ENCODE measurements at places on chromosomes 2 and 18.

GRCh38 chr2:234880551-234881211, 71.1 kb upstream of the SH3BP4 start:
- peak; percentile 8 for DNase-seq

DNA sequence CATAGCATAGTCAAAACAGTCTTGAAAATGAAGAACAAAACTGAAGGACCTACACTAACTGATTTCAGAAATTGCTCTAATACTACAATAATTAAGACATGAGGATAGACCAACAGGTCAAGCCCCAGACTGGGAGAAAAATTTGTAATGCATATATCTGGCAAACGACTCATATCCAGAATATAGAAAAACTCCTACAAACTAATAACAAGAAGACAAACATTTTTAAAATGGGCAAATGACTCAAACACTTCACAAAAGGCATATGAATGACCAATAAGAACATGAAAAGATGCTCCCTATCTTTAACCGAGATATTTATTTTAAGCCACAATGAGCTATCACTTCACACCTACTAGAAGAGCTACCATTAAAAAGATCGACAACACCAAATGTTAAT, 14.2 kb downstream of the TGFBRAP1 start:
- DNase-seq: no peak

- DNase-seq: no peak
These were observed 125.8 kb upstream of the ZNF804A start for GRCh38 chr2:184472481-184472880.

GRCh38 chr2:105712166-105712915, 32.4 kb upstream of the NCK2 start:
- DNase-seq: peak; percentile 49

DNA sequence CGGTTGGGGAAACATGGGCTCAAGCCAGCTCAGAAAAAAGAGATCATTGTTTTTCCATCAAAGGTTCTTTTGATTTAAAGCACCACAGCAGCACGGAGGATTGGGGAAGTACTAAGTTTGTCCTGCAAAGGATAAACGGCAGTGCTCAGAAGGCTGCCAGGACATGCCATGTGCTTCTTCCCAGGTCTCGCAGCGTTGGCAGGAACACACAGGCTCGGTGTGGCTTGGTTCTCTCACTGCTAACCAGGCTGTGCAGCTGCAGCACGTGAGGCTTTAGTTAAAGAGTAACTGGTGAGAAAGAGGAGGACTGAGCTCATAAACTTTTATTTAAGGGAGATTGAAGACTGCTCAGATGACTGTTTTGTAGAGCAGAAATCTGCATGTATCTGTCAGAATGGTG, 264.3 kb downstream of the TSN start:
- peak; percentile 89 for DNase-seq

- DNase-seq: peak; percentile 75
These were observed 243.5 kb downstream of the ASXL3 start for GRCh38 chr18:33821503-33821902.

DNA sequence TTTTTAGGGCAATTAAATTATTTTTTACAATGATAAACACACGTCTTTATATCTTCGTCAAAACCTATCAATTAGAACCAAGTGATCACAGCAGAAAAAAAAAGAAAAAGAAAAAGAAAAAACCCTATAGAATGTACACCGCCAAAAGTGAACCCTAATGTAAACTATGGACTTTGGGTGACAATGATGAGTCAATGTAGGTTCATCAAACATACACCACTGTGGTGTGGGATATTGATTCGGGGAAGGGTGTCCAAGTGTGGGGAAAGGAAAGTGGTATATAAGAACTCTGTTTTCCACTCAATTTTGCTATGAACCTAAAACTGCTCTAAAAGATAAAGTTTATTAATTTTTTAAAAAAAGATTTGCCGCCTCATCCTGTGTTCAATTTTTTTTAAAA, 85.1 kb downstream of the DYNC1I2 start:
- DNase-seq: no peak

- no peak for DNase-seq
These were observed 374.6 kb downstream of the IRS1 start for GRCh38 chr2:226424971-226425370.

DNA sequence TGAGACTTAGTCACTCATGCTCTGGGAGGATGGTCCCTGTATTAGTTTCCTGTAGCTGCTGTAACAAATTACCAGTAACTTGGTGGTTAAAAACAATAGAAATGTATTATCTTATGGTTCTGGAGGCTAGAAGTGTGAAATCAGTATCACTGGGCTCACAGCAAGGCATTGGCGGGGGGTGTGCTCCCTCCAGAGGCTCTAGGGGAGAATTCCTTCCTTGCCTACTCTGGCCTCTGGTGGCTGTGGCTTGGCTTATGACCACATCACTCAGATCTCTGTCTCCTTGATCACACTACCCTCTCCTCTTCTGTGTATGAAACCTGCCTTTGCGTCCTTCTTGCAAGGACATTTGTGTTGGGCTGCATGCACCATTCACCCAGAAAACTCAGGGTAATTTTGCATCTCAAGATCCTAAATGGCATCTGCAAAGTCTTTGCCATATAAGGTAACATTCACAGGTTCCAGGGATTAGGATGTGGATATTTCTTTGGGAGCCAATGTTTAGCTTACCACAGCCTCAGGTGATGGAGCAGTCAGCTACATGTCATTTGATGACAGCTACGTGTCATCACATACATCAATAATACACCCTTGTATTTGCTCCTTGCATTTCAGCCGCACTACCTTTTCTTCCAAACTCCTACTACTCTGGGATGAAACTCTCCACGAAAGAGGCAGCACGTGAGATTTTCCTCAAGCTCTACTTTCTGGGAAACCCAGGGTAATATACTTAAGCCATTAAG, 49.6 kb upstream of the POU3F3 start:
- DNase-seq: no peak

GRCh38 chr2:144596073-144596871, 76.4 kb upstream of the ZEB2 start:
- peak; percentile 80 for DNase-seq

GRCh38 chr2:165529130-165529529, 59.6 kb downstream of the CSRNP3 start:
- DNase-seq: no peak

DNA sequence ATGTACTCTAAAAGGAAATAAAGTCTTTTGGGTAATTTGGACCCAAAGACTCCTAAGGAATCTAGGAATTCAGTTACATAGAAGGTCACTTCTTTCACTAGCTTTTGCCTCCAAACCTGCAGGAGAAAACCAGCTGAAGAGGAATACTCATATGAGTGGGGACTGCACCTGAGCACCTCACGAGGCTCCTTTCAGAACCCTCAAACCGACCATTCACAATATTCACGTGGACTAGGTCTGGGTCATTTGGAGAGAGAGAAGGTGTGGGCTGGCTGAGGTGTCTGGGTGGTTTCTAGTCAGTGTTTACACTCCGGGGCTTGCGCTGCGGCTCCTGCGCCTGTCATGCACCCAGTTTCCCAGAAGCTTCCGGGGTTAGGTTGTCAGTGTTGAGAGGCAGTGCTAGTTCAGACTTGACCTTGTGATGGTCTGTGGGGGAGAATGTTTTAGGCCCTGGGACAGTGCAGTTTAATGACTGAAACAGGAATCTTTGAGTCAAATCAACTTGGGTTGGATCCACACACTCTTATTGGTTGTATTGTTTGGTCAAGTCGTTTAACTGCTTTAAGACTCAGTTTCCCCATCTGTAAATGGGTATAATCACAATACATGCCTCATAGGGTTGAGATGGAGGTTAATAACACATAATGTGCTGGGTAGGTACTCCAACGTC, 78.4 kb downstream of the LIMS1 start:
- no peak for DNase-seq

GRCh38 chr18:8777846-8778245, 72.5 kb downstream of the MTCL1 start:
- no peak for DNase-seq

GRCh38 chr18:33699372-33699771, 121.4 kb downstream of the ASXL3 start:
- no peak for DNase-seq

DNA sequence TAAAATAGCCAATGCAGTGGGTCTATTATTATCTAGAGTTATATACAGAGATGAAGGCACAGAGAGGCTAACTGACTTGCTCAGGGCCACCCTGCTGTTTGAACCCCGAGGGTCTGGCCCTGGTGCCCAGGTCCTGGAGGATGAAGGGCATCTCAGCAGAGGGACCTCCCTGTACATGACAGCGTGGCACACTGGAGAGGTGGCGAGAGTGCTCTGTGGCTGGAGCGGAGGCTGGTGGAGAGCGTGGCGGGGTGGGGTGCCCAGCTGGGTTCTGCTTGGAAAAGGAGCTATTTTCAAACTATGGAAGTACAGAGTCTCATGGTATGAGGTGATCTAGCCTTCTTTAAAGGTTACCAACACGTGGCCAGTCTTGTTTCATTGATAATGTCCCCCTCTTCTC, 35.8 kb downstream of the GREB1 start:
- DNase-seq: no peak

DNA sequence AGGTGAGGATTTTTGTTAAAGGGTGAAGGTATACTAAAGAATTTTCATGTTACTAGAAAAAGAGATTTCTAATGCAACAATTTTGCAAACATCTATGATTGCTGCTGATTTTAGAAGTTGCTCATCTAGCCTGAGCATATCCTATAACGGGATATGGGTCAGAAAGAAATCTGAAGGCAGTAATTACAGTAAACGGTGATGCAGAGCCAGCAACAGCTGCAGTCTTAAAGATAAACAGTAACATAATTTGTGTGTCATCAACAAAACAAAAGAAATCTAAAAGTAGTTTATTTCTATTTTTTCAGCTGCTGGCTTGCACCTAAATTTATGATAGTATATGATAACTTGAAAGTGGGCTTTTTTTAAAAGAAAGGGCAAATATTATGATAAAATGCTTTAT, 215.7 kb downstream of the SLC4A10 start:
- peak; percentile 21 for DNase-seq

- peak; percentile 97 for DNase-seq
These were observed 3.7 kb upstream of the BCL2L11 start for GRCh38 chr2:111116843-111117597.

GRCh38 chr2:177355874-177356273, 36.7 kb upstream of the AGPS start:
- no peak for DNase-seq

- peak; percentile 20 for DNase-seq
These were observed 58.7 kb downstream of the GNAL start for GRCh38 chr18:11747731-11748130.

GRCh38 chr18:24915547-24915946, 436.4 kb downstream of the ZNF521 start:
- DNase-seq: no peak

DNA sequence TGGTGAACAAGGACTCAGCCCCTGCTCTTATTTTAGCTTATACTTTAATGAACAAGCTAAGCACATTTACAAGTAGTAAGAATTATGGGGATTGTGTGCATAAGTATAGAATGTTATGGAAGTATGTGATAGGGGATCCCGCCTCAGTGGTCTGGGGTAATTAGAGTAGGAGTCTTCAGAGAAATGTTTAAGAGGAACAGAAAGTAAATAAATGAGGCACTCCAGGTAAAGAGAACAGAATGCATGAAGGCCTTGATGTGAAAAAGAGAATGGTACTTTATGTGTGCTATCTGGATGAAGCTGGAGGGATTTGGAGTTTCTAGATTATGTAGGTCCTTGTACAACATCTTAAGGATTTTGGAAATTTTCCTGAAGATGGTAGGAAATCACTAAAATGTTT, 76.6 kb downstream of the BMPR2 start:
- no peak for DNase-seq

- DNase-seq: no peak
These were observed 806 bp upstream of the MYT1L start for GRCh38 chr2:2331881-2332280.

GRCh38 chr2:227443889-227444568, 27.9 kb upstream of the AGFG1 start:
- DNase-seq: no peak

- DNase-seq: no peak
These were observed 255.9 kb downstream of the TXNL1 start for GRCh38 chr18:56382541-56382940.

DNA sequence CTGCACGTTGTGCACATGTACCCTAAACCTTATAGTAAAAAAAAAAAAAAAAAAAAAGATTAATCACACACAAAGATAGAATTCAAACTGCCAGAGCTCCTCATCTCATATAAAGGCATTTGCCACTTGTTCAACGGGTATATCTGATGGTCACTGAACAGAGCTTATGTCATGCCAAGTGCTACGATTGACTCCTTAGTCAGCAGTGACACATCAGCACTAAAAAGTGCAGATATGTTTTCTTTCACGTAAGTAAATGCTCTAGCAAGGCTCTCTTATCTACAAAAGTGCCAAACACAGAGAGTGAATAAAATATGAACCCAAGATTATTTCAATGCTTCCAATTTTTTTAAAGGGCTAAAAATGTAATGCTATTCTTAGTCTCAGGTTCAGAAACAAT, 1.1 kb downstream of the LMAN1 start:
- peak; percentile 71 for DNase-seq

DNA sequence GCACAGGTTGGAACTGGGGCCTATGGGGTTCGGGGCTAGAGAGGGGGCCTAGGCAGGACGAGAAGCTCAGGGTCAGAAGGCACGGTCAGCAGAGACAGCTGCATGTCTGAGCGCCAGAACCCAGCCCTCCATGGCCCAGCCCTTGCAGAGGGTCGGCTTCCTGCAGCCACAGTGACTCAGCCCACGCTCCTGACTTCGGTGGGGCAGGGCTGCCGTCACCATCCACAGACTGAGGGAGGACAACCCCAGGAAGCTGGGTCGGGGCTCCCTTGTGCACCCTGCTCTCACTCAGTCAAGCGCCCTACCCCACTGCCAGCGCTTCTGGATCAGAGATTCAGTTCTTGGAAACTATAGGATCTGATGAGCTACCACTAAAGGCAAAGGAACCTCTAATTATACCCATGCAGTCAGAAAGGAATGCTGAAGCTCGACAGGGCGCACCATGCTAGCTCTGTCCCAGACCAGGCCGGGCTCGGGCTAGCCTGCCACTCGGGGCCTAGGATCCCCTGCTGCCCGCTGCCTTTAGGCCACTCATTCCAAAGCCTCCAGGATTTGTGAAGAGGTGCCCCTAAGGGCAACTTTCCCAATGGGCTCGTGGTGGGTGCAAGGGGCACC, 3.0 kb downstream of the ACTR1B start:
- DNase-seq: no peak

- peak; percentile 80 for DNase-seq
These were observed 50.3 kb downstream of the GBX2 start for GRCh38 chr2:236117861-236118269.

- DNase-seq: no peak
These were observed 9.3 kb upstream of the NARS1 start for GRCh38 chr18:57630754-57631595.

DNA sequence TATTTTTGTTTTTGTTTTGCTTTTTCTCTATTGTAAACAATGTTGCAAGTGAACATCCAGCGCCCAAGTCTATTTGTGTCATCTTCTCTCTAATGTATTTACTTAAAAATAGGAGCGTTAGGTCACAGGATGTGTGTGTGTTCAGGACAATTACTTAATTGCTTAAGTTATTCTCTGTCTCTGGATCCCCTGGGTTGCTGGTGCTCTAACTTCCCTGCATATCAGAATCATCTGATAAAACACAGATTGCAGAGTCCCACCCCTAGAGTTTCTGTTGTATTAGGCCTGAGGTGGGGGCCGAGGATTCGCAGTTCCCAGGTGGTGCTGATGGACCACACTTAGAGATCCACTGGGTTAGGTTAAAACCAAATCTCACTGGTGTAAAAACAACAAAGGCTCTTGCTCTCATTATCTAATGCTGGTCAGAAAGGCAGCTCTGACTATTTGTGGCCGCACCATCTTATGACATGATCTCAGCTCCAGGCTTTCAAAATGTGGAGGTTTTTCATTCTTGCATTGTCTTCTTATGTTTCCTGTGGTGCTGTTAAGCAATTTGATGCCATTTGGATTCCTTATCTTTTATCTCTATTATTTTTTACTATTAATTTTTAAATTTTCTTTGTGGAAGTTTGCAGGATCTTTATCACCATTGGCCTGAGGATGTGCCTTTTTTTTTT, 87.7 kb downstream of the CLIP4 start:
- DNase-seq: no peak
